ENCODE measurements at places on chromosomes 5 and 9. TPM values are rescaled to one million over a fixed set of nuclear protein-coding genes. Genes with fewer than 3 reads are reported as not detected.

- DNase-seq, result no peak
Observed at GRCh38 chr5:125278711-125279110, 532.3 kb upstream of the ZNF608 start.

DNA sequence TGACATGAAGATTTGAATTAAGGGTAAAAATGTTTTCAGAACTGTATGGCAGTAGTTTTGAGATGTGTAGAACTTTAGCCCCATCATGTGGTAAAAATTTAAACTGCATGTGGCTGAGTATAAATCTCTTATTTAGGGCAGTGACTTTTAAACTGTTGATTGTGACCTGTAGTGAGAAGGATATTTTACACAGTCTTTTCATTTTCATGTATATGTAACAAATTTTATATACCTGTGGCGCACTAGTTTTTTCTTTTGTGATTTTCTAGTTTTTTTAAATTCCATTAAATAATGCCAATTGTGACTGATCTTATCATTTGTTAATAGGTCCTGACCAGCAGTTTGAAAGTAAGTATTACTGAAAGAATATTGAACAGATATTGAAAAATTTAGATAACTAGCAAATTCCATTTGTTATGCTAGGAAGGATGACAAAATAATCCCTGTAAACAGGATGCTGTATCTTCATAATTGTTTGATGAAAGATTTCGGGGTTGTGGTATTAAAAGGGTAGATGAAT lies 47.2 kb downstream of the GPBP1 start:
- no peak for DNase-seq

DNA sequence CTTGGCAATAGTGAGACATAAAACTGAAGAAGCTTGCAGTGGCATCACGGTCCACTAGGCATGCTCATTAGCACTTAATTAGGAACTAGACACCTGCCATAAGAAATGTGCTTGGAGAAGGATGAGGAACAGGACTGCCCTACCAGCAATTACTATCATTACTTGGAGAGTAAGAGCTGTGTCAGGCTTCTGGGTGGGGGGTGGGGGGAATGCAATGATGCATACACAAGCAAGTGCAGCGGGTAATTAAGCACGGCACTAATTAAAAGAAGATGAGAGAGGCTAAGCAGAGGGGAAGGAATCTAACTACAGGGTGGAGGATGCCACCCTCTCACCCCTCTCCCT lies 53.1 kb downstream of the TLE1 start:
- no peak for DNase-seq

The ITGA1 gene
- 1.2 TPM for total RNA-seq

The PCAT7 gene
- not detected for total RNA-seq

- no peak for DNase-seq
Observed at GRCh38 chr5:67051164-67051563, 145.4 kb downstream of the CD180 start.

GRCh38 chr5:9139344-9139743 lies 406.5 kb downstream of the SEMA5A start:
- DNase-seq, result no peak

The PCDHA8 gene
- total RNA-seq, result not detected
